ENCODE measurements at places on chromosomes 7 and 10.

GRCh38 chr7:108094933-108095710 lies 35.0 kb downstream of the LAMB4 start:
- DNase-seq, result no peak

- no peak for DNase-seq
Measured at GRCh38 chr10:121448766-121449421, 149.3 kb downstream of the FGFR2 start.

DNA sequence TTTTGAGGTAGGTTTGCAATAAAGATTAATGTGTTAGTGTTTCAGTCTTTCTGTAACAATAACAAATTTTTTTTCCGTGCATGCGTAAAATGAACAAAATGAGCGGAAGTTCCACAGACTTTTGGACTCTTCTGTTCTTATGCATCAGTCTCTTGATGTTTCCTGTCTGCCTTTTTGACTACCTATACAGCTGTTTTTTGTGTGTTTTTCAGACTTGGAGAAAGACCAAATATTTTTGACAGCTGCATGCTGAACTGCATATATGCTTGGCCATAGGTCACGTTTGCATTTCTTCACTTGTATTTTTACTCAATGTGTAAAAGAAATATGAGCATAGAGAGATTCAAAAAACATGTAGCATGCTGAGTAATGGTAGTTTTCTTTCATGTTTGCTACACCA lies 119.3 kb downstream of the BBS9 start:
- DNase-seq, result no peak

DNA sequence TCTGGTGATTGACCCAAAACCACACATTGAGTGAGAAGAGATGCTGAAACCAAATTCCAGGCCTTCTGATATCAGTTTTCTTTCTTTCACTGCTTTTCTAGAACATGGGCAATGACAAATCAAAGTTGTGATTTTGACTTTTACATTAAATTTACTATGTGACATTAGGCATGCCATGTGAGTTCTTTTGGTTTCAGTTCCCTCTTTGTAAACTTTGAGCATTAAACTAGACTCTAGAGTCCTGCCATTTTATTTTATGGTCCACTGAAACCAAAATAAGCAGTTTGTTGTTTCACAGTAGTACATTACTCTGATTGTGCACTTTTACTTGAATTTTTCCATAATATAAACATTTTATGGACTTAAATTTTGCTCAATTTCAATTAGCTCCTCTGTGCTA lies 381.1 kb upstream of the SEMA3D start:
- DNase-seq, result no peak

- DNase-seq, result no peak
Measured at GRCh38 chr10:121112136-121112535, 261.0 kb downstream of the WDR11 start.

Measured in NCI-H446 (cell line).